Stimulated activated CD4-positive, alpha-beta T cell treated with anti-CD3 and anti-CD28 coated beads, Interleukin-15, amount 100 ng/mL, for 1 hour (primary cell): ENCODE measurements at places on chromosomes 4 and X.

DNA sequence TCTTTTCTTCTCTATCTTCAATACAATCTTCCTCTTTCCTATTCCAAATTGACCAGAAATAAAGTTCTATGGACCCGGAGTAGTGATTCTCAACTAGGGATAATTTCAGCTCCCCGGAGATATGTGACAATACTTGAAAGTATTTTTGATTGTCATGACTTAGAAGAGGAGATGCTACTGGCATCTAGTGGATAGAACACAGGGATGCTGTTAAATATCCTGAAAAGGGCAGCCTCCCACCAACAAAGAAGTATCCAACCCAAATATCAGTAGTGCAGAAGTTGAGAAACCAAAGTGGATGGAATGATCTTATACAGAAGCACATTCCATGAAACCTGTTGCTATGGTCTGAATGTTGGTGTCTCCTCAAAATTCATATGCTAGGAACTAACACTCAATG is 65.7 kb upstream of the NDST3 start:
- DNase-seq = no peak

DNA sequence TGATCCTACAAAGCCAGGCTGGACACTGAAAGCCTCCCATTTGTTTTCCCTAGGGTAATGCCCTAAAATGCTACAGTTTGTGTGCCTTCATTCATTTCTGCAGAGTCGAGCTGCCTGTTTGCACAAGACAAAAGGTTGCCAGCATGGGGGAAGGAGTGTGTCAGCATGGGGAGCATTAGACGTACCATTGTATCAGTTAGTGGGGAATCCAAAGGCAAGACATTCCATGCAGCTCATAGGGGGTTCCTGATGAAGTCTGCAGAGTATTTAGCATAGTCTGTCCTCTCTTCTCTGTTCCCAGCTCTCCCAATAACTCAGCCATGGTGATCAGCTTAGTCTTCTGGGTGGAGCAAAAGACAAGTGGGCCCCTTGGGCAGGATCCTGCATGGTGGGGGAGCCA is 276.9 kb upstream of the PCDH7 start:
- DNase-seq = no peak

DNA sequence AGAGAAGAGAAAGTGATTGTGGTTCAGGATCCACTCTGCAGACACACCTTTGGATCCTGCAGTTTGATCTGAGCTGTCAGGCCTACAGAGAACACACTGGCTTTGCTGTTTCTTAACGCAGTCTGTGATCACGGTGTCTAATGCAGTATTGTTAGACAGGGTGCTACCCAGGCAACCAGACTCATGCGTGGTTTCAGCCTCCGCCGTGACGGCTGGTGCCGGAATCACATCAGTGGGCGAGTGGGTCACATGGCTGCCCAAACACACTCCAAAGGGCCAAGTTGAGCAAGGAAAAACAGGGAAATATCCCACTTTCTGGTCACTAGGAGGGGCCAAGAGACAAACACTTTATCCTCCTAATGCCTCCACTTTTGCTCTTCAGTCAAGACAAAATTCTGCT is 27.5 kb downstream of the CCDC149 start:
- DNase-seq = no peak

DNA sequence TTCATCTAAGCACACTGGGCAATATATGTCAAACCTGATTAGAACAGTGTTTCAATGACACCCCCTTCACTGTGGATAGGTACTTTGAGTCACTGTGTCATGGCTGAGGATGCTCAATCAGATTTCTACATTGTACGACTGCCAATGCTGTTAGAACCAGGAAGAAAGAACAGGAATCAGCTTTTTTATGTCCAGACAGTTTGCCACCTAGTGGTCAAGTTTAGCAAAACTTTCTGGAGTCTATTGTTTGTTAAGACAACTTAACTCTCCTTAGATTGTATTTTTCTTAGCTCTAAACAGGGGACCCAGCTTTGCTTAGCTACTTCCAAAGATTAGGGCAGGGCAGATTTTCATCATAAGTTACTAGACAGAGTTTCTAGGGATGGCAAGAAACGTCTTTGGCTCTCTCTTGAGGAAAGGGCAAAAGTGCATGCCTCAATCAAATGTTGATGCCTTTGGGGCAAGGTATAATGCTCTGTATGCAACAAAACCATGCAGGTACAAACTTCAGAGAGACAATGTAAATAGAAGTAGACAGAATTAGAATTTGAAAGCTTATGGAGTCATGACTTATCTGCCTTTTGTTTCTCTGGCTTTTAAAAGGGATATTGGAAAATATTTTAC is 40.5 kb upstream of the BMP3 start:
- no peak for DNase-seq

GRCh38 chrX:100405424-100405823 is 4.6 kb downstream of the PCDH19 start:
- DNase-seq = no peak

- DNase-seq = no peak
Measured at GRCh38 chr4:109810552-109811387, 4.8 kb upstream of the GAR1 start.

- no peak for DNase-seq
Measured at GRCh38 chrX:69121321-69122000, 43.8 kb downstream of the PJA1 start.

DNA sequence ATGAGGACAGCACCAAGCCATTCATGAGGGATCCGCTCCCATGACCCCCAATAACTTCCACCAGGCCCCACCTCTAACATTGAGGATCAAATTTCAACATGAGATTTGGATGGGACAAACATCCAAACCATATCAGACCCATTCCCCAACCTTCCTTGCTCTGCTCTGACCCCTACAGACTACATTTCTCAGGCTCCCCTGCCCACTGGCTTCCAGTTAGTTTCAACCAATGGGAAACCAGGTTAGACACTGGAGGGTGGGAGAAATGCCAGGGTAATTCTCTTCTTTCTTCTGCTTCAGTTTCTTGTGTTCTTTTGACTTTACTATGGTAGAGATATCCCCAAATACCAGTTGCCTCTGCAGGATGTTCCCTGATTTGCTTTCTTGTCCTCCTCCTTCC is 125.7 kb downstream of the CLCN4 start:
- no peak for DNase-seq

DNA sequence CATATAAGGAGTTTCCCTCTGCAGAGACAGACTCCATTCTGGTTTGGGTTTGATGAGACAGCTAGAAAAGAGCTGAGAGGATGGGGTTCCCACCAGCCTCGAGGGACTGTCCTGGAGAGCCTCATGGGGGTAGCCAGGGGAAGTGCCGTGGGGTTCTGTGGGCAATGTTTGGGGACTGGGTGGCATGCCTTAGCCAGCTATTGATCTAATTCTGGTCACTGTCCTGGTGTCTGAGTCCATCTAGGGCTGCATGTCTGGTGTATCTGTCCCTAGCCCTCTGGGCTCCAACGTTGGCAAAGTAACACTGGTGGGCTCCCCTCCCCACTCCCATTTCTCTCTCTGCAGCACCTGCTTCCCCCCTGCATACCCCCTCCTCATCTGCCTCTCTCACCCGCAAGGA is 135.4 kb downstream of the SMIM20 start:
- no peak for DNase-seq

DNA sequence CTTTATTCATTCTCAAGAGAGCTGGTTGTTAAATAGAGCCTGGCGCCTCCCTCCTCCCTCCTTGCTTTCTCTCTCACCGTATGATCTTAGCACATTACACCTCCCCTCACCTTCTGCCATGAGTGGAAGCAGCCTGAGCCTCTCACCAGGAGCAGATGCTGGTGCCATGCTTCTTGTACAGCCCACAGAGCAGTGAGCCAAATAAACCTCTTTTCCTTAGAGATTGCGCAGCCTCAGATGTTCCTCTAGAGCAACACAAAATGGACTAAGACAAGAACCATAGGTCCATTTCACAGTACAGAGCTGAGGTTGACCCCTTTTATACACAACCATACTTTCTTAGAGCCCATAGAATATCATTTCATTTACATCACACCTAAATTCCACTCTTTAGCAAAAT is 10.1 kb upstream of the TMEM144 start:
- no peak for DNase-seq

DNA sequence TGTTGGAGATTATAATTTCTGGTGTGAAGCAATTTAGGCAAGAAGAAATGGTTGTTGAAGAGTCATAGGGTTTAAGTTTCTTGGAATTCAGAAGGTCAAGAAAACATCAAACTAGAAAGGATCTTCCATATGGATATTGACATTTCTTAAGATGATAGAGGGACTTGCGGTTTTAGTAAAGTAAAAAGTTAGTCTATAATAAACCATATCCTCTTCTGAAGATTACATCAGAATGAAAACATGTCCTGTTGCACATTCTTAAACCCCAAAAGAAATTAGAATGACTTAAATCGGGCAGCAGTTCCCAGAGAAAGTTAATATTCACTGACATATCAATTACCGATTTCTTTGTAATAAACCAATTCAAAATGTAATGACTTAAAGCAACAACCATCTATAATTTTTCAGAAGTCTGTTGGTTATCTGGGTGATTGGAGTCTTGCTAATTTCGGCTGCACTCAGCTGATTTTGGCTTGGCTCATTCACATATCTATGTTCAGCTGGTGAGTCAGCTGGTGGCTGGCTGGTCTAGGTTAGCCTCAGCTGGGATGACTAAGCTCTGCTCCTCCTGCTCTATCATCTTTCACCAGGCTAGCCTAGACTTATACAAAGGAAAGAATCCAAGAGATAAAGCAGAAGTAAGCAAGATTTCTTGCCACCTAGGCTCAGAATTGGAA is 24.4 kb upstream of the DYNLT3 start:
- no peak for DNase-seq

DNA sequence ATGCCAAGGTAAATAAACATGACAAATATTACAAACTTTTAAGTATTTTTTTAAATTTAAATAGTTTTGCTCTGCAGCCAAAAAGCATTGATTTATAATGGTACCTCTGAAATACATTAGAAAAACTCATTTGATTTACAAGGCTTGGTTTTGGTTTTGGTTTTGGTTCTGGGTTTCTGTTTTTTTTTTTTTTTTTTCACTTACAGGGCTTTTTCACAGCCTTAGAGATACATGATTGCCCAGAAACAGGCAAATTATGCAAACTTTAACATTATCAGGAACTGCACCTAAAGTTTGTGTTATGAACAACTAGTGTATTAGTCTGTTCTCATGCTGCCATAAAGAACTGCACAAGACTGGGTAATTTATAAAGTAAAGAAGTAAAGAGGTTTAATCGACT is 196.4 kb upstream of the DDX53 start:
- DNase-seq = no peak

- DNase-seq = no peak
Measured at GRCh38 chrX:46630141-46630540, 56.6 kb downstream of the CHST7 start.

GRCh38 chr4:186067757-186068385 is 1.1 kb upstream of the TLR3 start:
- no peak for DNase-seq

DNA sequence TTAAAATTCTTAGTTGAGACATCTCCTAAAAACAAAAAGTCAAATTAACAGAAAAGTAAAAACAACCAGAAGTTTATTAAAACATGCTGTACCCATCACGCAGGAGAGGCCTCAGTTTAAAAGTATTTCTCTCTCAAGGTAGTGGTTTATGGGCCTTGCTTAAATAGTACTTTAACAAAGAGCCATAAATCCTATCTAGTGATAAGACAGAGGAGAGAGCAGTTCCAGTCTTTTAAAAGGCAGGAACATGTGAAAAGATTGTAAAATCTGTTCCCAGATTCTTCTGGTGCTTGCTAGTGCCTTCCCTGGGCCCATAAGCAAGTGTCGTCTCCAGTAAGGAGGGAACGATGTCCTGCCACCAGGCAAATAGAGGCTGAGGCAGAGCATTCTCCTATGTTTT is 476.3 kb upstream of the ADGRL3 start:
- DNase-seq = no peak

GRCh38 chr4:168853770-168854169 is 156.3 kb downstream of the CBR4 start:
- no peak for DNase-seq
